NCI-H460 (cell line): ENCODE measurements at places on chromosomes 12 and 14. TPM values are rescaled to one million over a fixed set of nuclear protein-coding genes. Genes with fewer than 3 reads are reported as not detected.
A peak's percentile ranks its signal among the peaks of the same experiment; 100 is the strongest.

- peak; percentile 33 for DNase-seq
Measured at GRCh38 chr12:4107436-4107878, 166.1 kb upstream of the CCND2 start.

Gene HIP1R
- 61.5 and 64.1 TPM in 2 replicates for total RNA-seq

GRCh38 chr12:88063375-88063774 lies 34.2 kb upstream of the C12orf50 start:
- DNase-seq = no peak

GRCh38 chr12:49728446-49728845 lies 12.9 kb upstream of the TMBIM6 start:
- DNase-seq = no peak

DNA sequence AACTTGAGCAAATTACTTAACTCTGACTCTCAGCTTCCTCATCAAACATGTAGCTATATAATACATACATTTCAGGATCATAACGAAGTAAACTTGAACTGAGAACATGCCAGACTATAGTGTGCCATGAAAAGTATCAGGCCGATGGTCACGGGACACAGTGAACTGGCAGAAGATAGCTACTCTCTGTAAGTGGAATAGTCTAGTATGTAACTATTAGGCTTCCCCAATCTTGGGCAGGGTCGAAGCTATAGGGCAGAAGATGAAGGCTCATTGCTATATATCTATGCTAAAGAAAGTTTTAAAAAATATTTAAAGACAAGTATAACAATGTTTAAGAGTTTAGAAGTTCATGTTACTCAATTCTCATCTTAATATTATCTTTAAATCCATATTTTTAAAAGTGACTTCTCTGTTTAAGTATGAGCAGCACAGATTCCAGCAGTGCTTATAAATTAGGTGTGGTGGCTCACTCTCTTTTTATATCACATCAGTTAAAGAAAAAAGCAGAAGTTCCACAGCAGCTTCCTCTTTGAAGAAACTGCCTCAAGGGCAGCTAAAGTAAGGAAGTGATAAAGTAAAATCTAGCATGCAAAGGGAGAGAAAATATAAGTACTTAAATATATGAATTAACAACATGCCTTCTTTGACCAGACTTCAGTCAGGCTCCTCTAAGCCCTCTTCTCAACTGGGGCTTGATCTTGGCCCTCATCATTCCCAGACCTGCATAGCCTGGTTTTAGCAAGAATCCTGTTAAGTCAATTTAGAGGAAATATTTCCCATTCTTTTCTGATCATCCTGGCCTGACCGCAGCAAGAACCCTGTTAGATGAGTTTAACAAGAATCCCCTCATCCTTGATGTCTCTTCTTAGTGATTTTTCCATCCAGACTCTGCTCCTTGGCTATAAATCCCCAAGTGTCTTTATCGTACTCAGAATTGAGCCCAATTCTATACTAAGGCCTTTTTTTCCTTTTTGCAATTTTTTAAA lies 8.4 kb upstream of the GLIPR1 start:
- DNase-seq = no peak

Gene KCNMB4
- total RNA-seq = 2.0 TPM in 2 replicates

- no peak for DNase-seq
Measured at GRCh38 chr12:118065380-118065779, 4.4 kb upstream of the WSB2 start.

Gene SERPINA1
- 0.07 TPM in 1 of 2 replicates, not detected in the other for total RNA-seq

- DNase-seq = peak; percentile 54
Measured at GRCh38 chr14:60656686-60657455, 7.6 kb upstream of the SIX1 start.

Gene RASAL1
- 2.3 and 2.6 TPM in 2 replicates for total RNA-seq

GRCh38 chr12:112096070-112096469 lies 12.5 kb downstream of the NAA25 start:
- DNase-seq = no peak

GRCh38 chr12:16003460-16003859 lies 92.3 kb downstream of the DERA start:
- DNase-seq = no peak

Gene RECQL
- total RNA-seq = 38.0 and 41.3 TPM in 2 replicates

GRCh38 chr14:24368562-24369252 lies 723 bp downstream of the NFATC4 start:
- DNase-seq = no peak

GRCh38 chr14:93981316-93982229 lies 5.2 kb upstream of the ASB2 start:
- DNase-seq = no peak

DNA sequence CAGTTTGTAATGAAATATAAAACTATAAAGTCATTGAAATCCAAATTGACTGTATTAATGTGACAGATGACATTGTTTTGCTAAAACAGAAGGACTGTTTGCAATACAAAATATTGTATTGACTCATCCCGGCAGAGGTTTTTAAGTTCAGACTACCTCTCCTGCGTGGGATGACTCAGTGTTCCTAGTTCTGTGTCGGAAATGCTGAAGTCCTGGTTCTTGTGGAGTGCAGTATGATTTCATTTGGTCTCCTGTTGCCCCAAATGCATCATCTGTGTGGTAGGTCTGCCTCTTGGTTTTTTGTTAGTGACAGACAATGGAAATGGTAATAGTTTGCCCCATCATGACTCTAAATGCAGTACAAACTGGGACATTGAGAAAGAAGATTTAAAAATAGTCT lies 27.8 kb downstream of the PELI2 start:
- DNase-seq = no peak

DNA sequence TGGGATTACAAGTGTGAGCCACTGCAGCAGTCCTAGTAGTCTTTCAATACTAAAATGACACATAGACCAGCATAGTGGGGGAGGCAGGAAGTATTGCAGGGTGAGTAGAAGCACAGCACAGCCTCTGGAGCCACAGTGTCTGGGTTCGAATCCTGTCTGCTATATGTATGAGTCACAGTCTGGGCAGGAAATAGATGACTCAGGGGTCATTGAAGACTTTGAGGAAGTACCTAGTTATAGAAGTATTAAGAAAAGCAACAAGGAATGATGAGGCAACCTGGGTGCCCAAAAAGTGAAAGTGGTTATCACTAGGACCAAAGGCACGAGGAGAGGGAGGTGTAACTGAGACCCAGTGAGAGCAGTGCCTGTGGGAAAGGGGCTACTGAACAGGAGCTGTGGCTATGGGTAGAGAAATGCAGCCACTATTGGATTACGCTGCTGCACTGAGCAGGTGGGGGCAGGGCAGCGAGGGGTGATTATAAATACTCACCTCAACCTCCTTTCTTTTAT lies 124.0 kb downstream of the PDE3A start:
- peak; percentile 14 for DNase-seq

Gene TAS2R42
- total RNA-seq = not detected in 2 replicates

GRCh38 chr12:97862072-97862471 lies 399.5 kb downstream of the RMST start:
- no peak for DNase-seq

GRCh38 chr12:64609536-64610078 lies 688 bp upstream of the RASSF3 start:
- no peak for DNase-seq

DNA sequence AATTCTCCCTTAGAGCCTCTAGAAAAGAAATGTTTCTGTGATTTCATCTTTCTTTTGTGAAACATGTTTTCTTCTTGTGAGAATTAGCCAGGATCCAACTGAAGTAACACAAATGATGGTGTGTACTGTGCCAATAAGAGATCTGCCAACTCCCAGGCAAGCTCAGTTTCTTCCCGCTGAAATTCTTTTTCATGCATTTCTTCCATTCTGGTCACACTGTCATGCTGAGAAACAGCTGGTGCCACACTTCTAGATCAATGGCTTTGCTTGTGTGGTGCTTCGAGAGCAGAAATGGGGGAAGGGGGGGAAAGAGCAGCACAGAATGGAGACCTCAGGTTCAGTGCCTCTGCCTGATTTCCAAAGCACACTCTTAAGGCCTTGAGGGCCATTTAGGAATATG lies 41.4 kb upstream of the FGF6 start:
- DNase-seq = no peak

Gene LRRC43
- not detected in 2 replicates for total RNA-seq

Gene PROX2
- total RNA-seq = not detected in 2 replicates

- no peak for DNase-seq
Measured at GRCh38 chr12:26810330-26810729, 22.7 kb downstream of the ITPR2 start.

GRCh38 chr14:67446371-67447032 lies 34.5 kb upstream of the PLEK2 start:
- no peak for DNase-seq

Gene LRRC9
- 0.20 and 0.87 TPM in 2 replicates for total RNA-seq

GRCh38 chr14:58444627-58445026 lies 17.1 kb downstream of the KIAA0586 start:
- DNase-seq = no peak

Gene LGR5
- not detected in 2 replicates for total RNA-seq

- DNase-seq = no peak
Measured at GRCh38 chr12:49015196-49015595, 3.4 kb downstream of the PRKAG1 start.

- DNase-seq = no peak
Measured at GRCh38 chr14:29461101-29461500, 466.5 kb downstream of the PRKD1 start.

Gene PLEKHD1
- total RNA-seq = not detected in 2 replicates

- no peak for DNase-seq
Measured at GRCh38 chr14:92645841-92646478, 102.5 kb downstream of the LGMN start.

DNA sequence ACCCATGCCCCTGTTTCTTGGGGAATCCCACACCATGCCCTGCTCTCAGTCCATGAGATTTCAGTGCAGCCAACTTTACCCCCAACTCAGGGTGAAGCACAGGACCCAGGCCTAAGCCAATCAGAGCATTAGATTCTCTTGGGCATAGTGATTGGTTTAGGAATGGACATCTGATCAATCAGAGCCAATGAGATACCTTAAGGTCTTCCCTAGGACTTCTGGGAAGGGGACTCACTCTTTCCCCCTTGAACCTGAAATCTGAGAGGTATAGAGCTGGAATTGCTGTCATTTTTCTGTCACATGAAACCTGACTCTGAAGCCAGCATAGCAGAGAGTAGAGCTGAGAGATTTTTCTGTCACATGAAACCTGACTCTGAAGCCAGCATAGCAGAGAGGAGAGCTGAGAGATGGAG lies 127.1 kb downstream of the ZFP36L1 start:
- no peak for DNase-seq

Gene RERG
- not detected in 2 replicates for total RNA-seq

Gene KRT82
- not detected in 2 replicates for total RNA-seq

- no peak for DNase-seq
Measured at GRCh38 chr12:88977115-88977514, 375.2 kb downstream of the DUSP6 start.

Gene MYH6
- not detected in 2 replicates for total RNA-seq

DNA sequence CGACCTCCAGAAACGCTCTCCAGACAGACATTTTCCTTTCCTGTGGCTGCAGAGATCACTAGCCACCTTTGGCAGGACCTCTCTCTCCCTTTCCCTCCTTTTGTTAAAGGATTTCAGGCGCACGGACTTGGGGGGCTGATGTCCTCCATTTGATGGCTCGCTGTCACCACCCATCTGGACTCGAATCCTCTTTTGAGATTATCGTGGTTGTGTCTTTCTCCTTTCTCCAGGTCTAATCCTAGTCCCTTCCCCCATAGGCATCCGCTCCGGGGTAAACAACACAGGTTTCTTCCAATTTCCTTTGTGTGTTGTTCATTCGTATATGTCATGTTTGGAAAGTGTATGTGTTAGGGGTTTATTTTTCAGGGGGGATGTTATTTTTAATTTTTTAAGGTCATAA lies 56.7 kb upstream of the SLC24A4 start:
- DNase-seq = no peak
